ENCODE measurements at places on chromosomes 12 and 14. TPM values are rescaled to one million over a fixed set of nuclear protein-coding genes. Genes with fewer than 3 reads are reported as not detected.

PRB2 gene
- not detected for total RNA-seq

DNA sequence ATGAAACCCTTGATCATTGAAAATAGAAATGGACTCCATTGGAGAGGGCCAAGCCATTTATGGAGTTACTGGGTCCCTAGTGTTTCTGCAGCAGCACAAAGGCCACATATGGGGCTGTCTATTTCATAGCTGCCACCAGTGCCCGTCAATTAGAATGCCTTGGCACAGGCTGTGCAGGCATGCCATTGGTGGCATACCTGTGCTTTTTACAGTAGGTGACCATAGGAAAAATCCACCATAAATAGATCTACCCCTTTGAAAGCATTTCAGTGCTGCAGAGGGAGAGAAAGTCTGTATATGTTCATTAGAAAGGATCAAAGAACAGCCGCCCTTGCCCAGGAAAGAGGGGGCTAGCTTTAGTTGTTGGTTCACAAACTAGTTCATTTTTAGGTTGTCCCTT is 13.1 kb downstream of the MYBPC1 start:
- H3K27me3 ChIP-seq = no peaks in the 10 kb centered on the region
- H3K27ac ChIP-seq = no peak overlapping the region
- DNase-seq = no peak
- H3K4me3 ChIP-seq = no peak overlapping the region

DNA sequence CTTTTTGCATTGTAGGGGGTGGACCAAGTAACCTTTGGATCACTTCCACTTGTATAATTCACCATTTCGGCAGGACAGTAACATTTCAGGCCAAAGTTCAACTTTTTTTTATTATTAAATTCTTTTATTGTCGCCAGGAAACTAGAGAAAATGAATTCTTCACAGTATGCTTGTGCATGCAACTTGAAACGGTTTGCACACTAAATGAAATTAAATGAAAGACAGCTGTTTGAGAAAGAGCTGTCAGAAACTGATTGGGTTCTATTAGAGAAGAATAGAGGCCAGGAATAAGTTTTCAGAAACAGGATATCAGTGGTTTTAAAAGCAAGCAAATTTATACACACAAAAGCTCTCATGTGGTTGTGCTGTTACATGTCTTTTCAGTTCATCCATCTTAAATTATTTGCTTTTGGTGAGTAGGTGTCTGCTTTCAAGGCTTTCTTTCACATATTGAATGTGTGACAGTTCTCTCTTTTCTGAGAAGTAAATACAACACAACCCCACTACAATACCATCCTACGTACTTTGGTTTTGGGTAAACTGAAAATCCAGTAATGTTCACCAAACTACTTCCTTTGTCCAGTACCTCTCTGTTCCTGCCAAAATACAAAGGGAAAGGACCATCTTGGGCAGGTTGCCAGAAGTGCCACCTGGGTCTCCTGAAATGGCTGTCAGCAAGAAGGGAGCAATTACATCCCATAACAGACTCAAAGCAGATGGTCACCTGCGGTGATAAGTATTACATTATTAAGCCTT is 291.7 kb downstream of the RAD51B start:
- no peak for DNase-seq
- peaks cover 13% of the 10 kb centered on the region for H3K4me1 ChIP-seq
- H3K27ac ChIP-seq = no peak overlapping the region
- H3K36me3 ChIP-seq = no peaks in the 10 kb centered on the region

DNA sequence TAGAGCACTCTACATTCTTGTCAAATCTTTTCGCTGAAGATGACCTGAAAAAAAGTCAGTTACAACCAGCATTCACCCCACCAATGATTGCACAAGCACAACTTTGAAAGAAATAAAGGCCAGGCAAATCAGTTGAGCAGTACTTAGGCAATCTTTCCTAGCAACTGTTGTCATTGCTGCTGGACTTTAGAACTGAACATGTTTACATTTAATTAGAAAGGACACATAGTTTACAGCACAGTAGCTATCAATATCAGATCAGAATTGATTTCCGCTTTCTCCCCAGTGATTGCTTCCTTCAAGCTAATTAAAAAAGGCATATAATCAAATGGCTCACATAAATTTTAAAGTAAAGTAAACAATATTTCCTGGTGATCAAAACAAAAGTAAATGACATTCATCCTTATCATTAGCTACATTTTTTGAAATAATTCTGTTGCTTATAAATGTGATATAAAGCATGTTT is 128.4 kb downstream of the FOXA1 start:
- no peaks in the 10 kb centered on the region for H3K27me3 ChIP-seq
- no peak overlapping the region for H3K4me3 ChIP-seq
- no peaks in the 10 kb centered on the region for H3K4me1 ChIP-seq
- H3K36me3 ChIP-seq = no peaks in the 10 kb centered on the region
- H3K27ac ChIP-seq = no peak overlapping the region

RFLNA gene
- not detected for total RNA-seq

KCNMB4 gene
- 0.82 TPM for total RNA-seq

SLC4A8 gene
- 2.1 TPM for total RNA-seq

BCAT1 gene
- total RNA-seq = 59.6 TPM

DHH gene
- total RNA-seq = not detected

B4GALNT3 gene
- 0.66 TPM for total RNA-seq

- H3K27ac ChIP-seq = no peak overlapping the region
- DNase-seq = no peak
- H3K36me3 ChIP-seq = no peaks in the 10 kb centered on the region
- peaks cover 42% of the 10 kb centered on the region for H3K27me3 ChIP-seq
- no peaks in the 10 kb centered on the region for H3K4me1 ChIP-seq
- H3K4me3 ChIP-seq = no peak overlapping the region
These were observed 2.1 kb downstream of the KRT7 start for GRCh38 chr12:52235001-52235764.

GRCh38 chr12:124536641-124537040 is 30.8 kb downstream of the NCOR2 start:
- H3K27me3 ChIP-seq = no peaks in the 10 kb centered on the region
- peaks cover 4% of the 10 kb centered on the region for H3K36me3 ChIP-seq
- H3K4me1 ChIP-seq = peaks cover 24% of the 10 kb centered on the region
- DNase-seq = no peak

WNT1 gene
- total RNA-seq = not detected

GRCh38 chr14:101068313-101069227 is 165.0 kb upstream of the RTL1 start:
- H3K4me1 ChIP-seq = no peaks in the 10 kb centered on the region
- H3K27me3 ChIP-seq = peaks cover 9% of the 10 kb centered on the region
- H3K36me3 ChIP-seq = no peaks in the 10 kb centered on the region
- H3K4me3 ChIP-seq = no peak overlapping the region

TPH2 gene
- total RNA-seq = not detected

SERPINA6 gene
- not detected for total RNA-seq

DNA sequence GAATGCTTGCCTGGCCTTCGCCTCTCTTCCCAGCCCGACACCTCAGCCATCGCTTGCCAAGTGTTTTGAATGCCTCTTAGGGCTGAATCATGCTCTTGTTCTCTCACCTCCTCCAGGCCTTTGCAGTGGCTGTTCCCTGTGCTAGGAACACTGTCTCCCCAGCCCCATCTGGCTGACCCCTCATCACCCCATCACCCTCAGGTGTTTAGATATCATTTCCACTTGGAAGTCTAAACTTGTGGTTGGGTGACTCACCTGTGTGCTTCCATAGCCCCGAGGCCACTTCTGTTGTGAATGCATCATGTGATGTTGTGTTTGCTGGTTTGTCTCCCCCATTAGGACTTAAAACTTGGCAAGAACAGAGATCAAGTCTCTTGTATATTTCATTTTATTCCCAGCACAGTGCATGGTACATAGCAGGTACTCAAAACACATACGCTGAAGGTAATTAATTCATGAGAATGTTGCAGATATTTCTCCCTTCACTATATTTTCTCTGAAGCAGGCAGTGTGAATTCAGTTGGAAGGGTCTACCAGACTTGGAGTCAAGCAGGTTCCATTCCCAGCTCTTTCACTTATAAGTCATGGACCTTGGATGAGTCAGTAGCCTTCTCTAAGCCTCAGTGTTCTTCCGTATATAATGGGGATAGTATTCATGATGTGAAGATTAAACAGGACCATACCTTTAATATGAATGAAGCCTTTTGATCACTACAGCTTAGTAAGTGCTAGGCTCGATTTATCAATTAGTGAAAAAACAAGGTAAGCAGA is 67.8 kb downstream of the HRK start:
- H3K4me3 ChIP-seq = no peak overlapping the region
- no peaks in the 10 kb centered on the region for H3K27me3 ChIP-seq
- no peak overlapping the region for H3K27ac ChIP-seq
- no peak for DNase-seq
- H3K36me3 ChIP-seq = no peaks in the 10 kb centered on the region

- no peak overlapping the region for H3K4me3 ChIP-seq
- DNase-seq = no peak
- H3K4me1 ChIP-seq = peaks cover 8% of the 10 kb centered on the region
- no peaks in the 10 kb centered on the region for H3K36me3 ChIP-seq
- no peak overlapping the region for H3K27ac ChIP-seq
These were observed 164.1 kb upstream of the DIO3 start for GRCh38 chr14:101397206-101397605.

DNA sequence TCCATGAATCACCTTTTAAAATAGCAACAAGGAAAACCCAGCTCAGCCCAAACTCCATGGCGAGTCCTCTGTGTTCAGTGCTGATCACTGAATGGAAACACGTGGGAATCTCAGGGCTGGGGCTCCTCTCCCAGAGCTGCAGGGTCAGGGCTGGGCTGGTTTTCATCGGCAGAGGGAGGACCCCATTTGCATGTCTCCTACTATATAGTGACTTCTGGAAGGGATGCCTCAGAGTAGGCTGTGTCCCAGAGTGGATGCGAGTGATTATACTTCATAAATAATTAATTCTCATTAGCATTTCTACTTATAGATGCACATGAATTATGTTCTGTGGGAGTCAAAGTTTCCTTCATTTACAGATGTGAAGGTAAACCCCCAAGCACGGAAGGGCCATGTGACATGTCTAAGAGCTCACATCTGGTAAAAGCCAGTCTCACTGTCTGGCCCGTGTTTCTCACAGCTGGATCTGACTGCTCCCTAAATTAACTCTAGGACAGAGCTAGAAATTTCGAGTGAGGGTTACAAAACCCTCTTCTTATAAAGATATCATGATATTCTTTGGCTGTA is 685.0 kb downstream of the TMEM121 start:
- no peak overlapping the region for H3K4me3 ChIP-seq
- no peak overlapping the region for H3K27ac ChIP-seq
- no peak for DNase-seq
- peaks cover 12% of the 10 kb centered on the region for H3K27me3 ChIP-seq
- no peaks in the 10 kb centered on the region for H3K36me3 ChIP-seq

GRCh38 chr12:32489070-32489469 is 89.7 kb downstream of the FGD4 start:
- no peak for DNase-seq
- H3K4me3 ChIP-seq = no peak overlapping the region
- H3K36me3 ChIP-seq = no peaks in the 10 kb centered on the region
- no peaks in the 10 kb centered on the region for H3K4me1 ChIP-seq

DNA sequence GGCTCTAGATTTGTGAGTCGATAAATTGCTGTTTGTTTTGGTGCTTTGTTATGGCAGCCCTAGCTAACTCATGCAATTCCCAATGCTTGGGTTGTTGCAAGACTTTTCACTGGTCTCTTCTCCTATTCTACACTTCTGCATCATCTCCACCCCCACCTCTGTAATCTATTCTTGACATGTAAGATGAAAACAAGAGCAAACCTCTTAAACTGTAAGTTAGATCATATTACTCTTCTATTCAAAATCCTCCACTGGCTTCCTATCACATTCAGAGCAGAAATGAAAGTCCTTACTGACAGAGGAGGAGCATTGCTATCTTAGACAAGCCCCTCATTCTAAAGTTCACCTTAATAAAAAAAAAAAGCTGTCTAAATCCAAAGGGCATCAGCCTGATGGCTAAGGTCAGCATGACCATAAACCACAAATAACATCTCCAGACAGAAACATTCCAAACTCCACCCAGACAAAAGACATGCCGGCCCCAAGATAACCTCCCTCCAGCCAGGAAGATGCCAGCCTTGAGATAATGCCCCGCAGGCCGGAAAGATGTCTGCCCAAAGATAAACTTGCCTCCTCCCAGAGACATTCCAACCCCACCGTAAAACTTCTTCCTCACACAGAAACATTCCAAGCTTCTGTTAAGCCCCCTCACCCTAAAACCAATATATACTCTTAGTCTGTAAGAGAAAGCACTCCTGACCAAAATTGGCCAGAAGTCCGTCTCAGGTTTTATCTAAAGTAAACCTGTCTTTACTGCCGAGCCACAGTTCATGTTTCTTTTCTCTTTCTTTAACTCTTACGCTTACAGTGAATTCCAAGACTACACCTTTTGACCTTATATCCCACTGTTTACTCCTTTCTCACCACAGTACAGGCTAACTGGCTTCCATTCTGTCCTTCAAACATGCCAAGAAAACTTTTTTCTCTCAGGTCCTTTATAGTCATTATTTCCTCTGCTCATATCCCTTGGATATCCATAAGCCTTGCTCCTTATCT is 308.9 kb downstream of the KCNH5 start:
- H3K36me3 ChIP-seq = no peaks in the 10 kb centered on the region
- H3K27me3 ChIP-seq = no peaks in the 10 kb centered on the region
- H3K4me3 ChIP-seq = no peak overlapping the region
- H3K27ac ChIP-seq = no peak overlapping the region
- no peak for DNase-seq

IFNG-AS1 gene
- total RNA-seq = not detected

DNA sequence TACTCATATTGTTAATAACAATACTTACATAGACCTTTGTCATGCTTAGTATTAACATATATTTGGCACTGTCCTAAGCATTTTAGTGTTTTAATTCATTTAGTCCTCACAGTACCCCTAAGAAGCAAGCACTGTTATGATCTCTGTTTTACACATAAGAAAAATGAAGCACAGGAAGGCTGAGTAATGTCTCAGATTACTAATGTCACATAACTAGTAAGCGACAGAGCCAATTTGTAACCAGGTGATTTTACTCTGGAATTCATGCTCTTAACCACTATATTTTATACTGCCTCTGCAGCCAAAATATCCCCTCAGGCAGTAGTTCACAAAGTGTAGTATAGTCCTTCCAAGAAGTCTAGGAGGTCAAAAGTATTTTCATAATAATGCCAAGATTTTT is 20.3 kb downstream of the TMEM253 start:
- DNase-seq = no peak
- H3K4me1 ChIP-seq = no peaks in the 10 kb centered on the region
- H3K36me3 ChIP-seq = no peaks in the 10 kb centered on the region
- H3K27ac ChIP-seq = no peak overlapping the region
- peaks cover 11% of the 10 kb centered on the region for H3K27me3 ChIP-seq

PIK3C2G gene
- total RNA-seq = not detected
